GM10248 (cell line): ENCODE measurements at places on chromosomes 3 and 15.

DNA sequence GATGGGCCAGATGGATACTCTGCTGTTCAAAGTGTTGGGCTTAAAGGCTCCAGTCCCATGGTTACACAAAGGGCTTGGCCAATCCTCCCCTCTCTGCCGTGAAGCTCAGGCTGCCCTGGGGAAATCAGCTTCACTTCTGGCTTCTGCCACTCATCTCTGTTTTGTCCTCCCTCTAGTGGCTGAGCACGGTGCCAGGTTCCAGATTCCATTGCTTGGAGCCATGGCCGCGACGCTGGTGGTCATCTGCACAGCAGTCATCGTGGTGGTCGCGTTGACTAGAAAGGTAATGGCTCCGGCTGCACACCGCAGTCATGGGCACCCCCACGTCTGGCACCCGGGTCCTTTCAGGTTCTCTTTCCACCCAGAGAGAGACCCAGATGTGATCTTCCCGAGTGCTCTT lies 5.6 kb downstream of the TIGIT start:
- no peak for DNase-seq

- DNase-seq, result peak; percentile 10
These were observed at the start of gene C2CD4B for GRCh38 chr15:62165104-62165792. Gene C2CD4B (minus strand): TSS chr15:62165285. CDS start chr15:62164984, 301 bp downstream.

GRCh38 chr3:11610044-11610671 lies 33.6 kb downstream of the VGLL4 start:
- no peak for DNase-seq

DNA sequence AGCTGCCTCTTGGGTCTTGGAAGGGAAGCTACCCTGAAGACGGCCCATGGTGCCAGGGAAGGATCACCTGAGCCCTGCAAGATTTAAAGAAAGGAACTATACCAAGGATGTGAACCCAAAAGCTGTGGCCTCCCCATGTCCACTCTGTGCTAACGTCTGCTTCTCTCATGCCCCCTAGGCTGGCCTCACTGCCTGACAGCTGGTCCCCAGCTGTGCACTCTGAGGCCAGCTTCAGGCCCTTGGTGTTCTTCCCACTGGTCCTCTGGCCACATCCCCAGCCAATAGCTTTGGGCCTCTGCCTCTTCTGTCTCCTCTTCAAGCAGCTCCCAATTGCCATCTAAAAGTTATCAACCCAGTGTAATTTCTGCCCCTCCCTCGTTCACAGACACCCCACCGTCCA lies 5.2 kb upstream of the LRRK1 start:
- no peak for DNase-seq

DNA sequence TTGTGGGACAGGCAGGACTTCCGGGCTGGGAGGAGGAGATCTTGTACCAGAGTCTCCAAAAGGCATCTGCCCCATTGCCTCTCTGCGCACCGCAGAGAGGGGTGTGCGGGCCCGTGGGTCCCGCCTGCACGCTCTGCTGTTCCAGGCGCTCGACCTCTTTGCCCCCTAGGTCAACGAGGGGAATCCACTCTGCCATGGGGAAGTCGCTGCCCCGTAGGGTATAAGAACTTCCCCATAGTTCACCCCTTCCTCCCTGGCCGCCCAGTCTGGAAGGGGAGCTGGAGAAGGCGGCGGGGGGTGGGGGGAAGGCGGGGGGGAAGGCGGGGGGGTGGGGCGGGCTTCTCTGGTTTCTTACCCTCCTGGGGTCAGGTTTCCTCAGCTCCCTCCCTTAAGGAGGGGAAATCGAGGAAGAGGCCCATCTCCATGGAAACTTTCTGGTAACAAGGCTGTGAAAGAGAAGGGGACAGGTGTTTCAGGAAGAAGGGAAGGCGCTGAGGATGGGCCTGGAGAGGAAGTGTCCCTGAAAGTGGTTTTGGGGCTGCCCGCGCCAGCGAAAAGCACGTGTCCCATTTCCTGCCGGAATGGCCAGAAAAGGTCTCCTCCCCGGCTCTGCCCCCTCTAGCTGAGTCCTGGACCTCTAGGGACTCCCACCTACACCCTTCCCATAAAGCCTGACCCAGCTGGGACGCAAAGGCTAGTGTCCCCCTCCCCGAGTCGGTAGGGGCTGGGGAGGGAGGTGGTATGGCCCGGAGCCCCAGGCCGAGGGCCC lies 27.5 kb downstream of the NR1I2 start:
- DNase-seq, result peak; percentile 62

- no peak for DNase-seq
These were observed 626.2 kb downstream of the IGSF11 start for GRCh38 chr3:118408431-118408830.

DNA sequence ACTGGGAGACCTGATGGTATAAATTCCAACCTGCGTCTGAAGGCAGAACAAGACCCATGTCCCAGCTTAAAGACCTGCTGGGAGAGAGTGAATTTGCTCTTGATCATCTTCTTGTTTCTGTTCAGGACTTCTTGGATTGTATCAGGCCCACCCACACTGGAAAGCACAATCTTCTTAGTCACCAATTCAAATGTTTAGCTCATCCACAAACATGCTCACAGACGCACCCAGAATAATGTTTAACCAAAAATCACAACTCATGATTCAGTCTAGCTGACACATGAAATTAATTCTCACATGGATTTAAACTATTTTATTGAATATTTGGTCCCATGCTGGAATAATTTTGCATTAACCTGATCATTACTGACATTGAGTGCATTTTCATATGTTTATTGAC lies 37.8 kb upstream of the GOLGA6L2 start:
- DNase-seq, result no peak

DNA sequence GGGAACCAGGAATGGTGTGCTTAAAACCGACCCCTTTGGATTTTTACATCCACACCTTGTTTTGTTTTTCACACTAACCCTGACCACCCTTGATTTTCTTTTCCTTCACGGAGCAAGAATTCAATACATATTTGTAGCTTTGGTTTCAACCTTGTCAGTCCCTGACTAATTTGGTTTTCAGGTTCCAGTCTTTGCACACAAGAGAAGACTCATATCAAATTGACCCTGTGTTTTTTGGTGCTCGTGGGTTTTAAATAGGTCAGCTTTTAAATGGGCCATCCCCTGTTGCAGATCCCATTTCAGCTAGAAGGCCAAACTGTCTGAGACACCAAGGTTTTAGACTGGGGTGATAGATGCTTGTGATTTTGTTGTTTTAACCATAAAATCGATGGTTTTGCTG lies 26.4 kb downstream of the ANP32A start:
- DNase-seq, result no peak

GRCh38 chr3:18239674-18240073 lies 185.5 kb downstream of the SATB1 start:
- DNase-seq, result no peak

GRCh38 chr15:94290730-94291129 lies 59.4 kb downstream of the MCTP2 start:
- DNase-seq, result no peak

- no peak for DNase-seq
These were observed 271.4 kb downstream of the CLSTN2 start for GRCh38 chr3:140206196-140207040.

DNA sequence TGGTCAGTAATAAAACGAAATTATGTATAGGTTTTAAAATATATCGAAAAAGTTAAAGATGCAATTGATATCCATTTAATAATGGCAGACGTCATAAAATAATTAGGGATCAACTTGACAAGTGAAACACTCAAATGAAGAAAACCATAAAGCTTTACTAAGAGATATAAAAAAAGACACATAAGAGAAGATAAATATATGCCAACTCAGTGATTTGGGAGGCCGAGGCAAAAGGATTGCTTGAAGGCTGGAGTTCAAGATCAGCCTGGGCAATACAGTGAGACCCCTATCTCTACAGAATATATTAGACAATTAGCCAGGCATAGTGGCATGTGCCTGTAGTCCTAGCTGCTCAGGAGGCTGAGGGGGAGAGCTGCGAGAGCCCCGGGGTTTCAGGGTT lies 190.5 kb downstream of the SV2B start:
- DNase-seq, result no peak

DNA sequence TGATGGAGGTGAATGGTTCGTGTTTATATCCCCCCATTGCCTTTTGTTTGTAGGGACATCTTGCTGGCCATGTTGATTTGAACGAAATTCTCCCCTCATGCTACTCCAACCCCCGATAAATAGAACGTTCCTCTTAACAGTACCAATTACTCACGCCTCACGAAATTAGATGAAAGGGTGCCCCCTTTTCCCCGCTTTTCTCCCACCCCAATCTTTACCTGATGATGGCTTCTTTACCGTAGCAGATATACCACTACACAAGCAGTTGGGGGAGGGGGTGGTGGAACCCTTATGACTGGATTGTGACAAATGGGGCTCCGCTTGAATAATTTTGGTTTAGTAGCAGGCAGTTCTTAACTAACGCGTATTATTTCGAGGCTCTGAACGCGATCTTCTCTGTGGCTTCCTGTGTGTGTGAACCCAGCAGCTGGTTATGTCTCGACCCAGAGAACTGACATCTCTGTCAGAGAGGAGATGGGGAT lies 1.1 kb downstream of the PIAS1 start:
- DNase-seq, result peak; percentile 70

DNA sequence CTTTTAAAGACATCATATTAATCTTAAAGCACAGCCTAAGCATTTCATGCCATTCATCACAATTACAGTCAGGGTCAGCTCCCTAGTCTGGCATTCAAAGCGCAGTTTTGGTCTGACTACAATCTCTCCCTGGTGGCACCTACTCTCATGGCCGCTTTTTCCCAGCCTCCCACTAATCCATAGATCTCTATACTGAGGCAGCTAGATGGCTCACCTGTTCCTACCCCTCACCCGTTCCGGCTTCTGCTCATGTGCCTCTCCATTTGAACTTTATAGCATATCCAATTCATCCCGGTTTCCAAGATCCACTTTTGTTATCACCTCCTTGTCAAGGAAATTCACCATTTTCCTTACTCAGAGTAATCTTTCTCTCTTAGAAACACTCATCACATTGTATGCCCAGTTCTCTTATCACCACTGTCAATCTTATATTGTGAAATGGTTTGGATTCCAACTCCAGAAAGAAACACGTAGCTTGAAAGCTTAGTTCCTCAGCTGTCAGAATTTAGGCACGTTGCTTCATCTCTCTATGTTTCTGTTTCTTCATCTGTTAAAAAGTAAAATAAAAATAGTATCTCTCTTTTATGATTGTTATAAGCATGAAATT lies 220.0 kb upstream of the UBE2E2 start:
- no peak for DNase-seq

DNA sequence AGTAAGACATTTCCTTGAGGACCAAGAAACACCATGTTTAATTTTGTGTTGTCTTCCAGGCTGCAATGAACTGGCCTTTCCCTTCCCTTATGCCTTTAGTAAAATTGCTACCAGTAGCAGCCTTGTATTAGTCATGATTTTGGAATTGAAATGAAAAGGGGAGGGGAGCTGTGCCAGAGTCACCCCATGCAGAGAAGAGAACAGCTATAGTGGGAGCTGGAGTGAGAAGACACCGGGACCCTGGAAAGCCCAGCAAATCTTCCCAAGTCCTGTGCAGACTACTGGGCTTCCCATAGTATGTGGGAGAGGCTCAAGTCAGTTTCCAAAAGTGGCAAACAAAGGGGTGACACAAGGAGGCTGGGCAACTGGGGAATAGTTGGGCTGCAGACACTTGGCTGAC lies 178.5 kb downstream of the NR1D2 start:
- no peak for DNase-seq

- no peak for DNase-seq
These were observed 455 bp upstream of the SNAP23 start for GRCh38 chr15:42494998-42495360.

- no peak for DNase-seq
These were observed 57.3 kb upstream of the PLSCR4 start for GRCh38 chr3:146308222-146308621.

- no peak for DNase-seq
These were observed 453.7 kb downstream of the FOXP1 start for GRCh38 chr3:71129611-71130431.
